ENCODE measurements at places on chromosomes 2 and 18.

- peak; percentile 93 for DNase-seq
Measured at GRCh38 chr18:9069601-9070000, 32.9 kb upstream of the NDUFV2 start.

DNA sequence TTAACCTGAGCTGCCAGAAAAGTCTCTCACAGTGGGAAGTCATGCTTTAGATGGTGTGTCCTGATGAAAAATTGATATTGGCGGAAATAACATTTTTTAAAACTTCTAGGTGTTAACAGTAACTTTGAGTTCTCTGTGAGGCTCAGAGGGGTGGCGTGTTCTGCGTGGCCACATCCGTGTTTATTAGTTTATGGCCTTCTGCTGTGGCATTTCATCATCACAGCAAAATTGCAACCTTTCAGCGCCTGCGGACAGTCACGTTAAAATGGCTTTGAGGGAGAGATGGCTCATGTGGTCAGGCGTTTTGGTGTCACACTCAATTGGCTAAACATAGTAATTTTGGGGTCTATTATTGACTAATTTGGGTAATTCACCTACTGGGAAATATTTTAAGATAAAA, 42.4 kb downstream of the KLHL29 start:
- peak; percentile 50 for DNase-seq

DNA sequence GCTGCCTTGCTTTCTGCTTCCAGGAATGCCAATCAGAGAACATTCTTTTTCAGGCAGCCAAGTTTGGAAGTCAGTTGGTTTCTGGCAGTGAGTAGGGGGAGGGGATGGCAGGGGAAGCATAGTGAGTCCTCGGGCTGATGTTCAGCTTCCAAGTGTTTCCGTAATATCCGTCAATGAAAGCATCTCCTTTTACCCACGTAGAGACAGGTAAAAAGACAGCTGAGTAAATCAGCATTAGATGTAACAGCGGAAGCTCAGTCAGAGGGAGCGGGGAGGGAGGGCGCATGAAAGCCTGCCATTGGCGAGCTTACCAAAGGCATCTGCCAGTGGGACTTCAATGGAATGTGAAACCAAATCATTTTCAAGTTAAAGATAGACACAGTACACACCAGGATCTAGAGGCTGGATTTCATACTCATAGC, 117.1 kb upstream of the DTNA start:
- no peak for DNase-seq

- no peak for DNase-seq
Measured at GRCh38 chr2:151728804-151729414, 5.4 kb downstream of the NEB start.

DNA sequence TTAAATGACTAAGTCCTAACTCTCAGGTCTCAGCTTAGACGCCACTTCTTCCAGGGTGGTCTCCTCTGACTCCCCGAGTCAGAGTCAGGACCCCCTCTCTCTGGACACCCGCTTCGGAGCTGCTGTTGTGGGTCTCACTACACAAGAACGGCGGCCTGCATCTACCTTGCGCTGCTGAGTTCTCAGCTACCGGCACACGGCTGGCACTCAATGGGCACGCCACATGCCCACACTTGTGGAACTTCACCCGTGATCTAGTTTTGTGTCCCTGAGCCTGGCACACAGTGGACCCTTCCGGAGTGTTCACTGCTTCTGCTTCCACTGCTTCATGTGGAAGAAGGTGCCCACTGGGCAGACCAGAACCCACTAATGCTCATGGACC, 58.3 kb upstream of the ID2 start:
- DNase-seq, result no peak

- DNase-seq, result no peak
Measured at GRCh38 chr2:88885679-88886416, 194.4 kb downstream of the RPIA start.

DNA sequence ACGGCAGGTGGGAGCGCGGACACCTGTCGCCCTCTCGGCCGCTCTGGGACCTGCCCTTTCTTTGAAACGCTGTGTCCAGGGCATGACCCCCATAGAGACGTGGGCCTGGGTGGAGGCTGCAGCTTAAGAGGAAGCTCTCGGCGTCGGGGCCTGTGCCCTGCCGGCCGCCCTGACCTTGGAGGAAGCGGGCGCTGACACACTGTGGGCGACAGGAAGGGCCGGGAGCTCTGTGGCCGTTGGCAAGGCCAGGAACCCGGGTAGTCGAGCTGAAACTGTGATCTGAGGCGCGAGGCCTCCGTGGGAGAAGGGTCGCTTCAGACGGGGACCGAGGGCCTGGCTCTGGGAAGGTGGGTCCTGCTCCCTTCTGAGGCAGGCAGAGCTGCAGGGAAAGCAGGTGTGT, 28.2 kb downstream of the KCNG2 start:
- DNase-seq, result no peak

- DNase-seq, result no peak
Measured at GRCh38 chr2:204012072-204012653, 75.6 kb downstream of the ICOS start.

- DNase-seq, result no peak
Measured at GRCh38 chr18:44601447-44601846, 79.2 kb upstream of the SETBP1 start.

GRCh38 chr2:238915196-238915595, 67.3 kb downstream of the TWIST2 start:
- DNase-seq, result no peak

DNA sequence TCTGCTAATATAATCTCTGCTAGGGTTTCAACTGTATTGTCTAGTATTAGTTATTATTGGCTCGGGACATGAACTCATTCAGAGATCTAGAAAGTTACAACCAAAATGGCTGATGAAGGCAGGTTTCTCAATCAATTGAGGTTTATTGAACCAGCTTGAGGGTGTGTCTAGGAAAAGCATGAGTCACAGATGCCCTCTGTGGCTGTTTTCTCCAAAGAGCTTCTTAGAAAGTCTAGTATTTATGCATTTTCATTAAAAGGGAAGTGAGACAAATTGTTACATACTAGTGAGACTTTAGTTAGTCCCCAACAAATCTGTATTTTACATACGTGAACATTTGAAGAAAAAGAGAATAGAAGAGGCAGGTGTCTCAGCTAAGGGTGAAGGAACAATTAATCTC, 23.0 kb upstream of the RTTN start:
- peak; percentile 97 for DNase-seq

- no peak for DNase-seq
Measured at GRCh38 chr18:59416818-59417217, 57.8 kb upstream of the LMAN1 start.

DNA sequence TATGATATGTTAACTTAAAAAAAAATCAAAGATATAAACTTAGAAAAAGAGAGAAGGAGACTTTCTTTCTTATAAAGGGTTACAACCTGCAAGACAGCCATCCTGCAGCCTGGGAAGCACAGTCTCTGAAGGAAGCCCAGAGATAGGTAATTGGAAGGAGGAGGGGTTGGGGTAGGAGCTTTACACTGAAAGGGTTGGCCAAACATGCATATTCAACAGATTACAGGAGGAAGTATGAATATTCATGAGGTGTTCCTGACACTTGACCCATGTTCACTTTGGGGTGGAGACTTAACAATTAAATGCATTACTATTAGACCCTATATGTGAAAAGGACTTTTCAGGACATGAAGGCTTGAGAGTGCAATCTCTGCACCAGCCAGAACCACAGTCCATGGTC, 71.7 kb upstream of the CDH2 start:
- DNase-seq, result no peak

- no peak for DNase-seq
Measured at GRCh38 chr2:148613231-148614013, 31.1 kb upstream of the EPC2 start.

DNA sequence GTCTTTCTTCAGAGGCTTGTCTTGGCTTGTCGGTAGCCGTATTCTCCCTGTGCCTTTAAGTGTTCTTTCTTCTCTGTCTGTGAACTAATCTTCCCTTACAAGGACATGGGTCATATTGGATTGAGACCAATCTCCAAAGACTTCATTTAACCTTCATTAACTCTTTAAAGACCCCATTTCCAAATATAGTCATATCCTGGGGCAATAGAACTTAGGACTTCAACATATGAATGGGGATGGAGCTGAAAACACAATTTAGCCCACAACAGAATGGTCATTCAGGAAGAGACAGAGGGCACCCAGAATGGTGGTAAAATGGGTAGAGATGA, 82.1 kb upstream of the TANK start:
- DNase-seq, result no peak

DNA sequence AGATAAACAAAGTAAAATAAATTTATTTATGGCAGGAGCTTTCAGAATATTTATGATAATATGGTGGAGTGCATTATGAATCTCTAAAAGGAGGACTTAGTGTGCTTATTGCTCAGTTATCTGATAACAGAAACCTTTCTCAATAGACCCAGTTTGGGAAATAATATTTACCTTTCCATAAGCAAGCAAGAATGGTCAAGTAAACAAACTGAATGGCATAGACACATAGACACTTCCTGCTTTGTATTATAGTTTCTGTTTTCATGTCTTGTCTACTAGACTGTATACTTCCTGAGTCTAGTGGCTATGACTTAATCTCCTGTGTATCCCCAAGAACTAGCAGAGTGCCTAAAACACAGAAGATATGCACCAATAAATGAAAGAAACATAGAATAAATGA, 87.8 kb downstream of the UPP2 start:
- peak; percentile 25 for DNase-seq
